Caudate nucleus (tissue), 63 donors: ENCODE measurements at places on chromosomes 3 and 15.

- no peak for DNase-seq
Observed at GRCh38 chr3:113252553-113252952, 41.2 kb downstream of the BOC start.

- DNase-seq = no peak
Observed at GRCh38 chr3:142931222-142931621, 32.3 kb downstream of the PAQR9 start.

DNA sequence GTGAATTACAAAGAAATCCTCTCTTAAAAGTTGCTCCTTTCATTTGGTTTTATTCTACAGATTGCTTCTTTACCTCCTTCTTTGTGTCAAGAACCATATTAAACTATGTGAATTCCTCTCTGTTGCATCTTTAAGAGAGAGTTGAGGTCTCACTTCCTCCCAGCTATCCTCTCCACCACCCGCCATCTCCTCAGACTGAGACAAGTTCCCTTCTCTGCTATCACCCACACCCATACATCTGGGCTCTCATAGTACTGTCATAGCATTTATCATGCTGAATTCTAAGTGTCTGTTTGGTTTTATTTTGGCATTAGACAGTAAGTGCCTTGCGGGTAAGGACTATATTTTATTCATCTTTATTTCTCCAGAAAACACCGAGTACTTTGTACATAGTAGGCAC is 54.2 kb downstream of the B3GALNT1 start:
- no peak for DNase-seq

DNA sequence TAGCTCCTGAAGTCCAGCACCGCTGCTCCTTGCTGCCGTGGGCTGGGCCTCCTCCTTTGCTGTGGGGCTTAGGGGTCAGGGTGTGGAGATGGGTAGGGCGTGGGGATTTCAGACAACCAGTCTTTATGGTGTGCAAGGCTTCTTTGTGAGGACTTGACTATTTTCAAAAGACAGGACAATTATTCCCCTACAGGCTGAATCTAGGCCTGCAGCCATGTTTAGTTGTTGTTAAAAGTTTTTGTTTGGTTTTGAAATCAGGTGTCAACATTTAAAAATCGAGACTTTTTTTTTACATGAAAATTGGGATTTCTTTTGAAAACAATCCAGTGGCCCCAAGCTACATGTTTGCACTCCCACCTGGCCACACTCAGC is 10.6 kb downstream of the RPL32 start:
- no peak for DNase-seq

- DNase-seq = no peak
Observed at GRCh38 chr3:170876537-170876936, 6.5 kb upstream of the RPL22L1 start.

GRCh38 chr3:130916507-130917167 is 22.8 kb downstream of the ATP2C1 start:
- DNase-seq = no peak

DNA sequence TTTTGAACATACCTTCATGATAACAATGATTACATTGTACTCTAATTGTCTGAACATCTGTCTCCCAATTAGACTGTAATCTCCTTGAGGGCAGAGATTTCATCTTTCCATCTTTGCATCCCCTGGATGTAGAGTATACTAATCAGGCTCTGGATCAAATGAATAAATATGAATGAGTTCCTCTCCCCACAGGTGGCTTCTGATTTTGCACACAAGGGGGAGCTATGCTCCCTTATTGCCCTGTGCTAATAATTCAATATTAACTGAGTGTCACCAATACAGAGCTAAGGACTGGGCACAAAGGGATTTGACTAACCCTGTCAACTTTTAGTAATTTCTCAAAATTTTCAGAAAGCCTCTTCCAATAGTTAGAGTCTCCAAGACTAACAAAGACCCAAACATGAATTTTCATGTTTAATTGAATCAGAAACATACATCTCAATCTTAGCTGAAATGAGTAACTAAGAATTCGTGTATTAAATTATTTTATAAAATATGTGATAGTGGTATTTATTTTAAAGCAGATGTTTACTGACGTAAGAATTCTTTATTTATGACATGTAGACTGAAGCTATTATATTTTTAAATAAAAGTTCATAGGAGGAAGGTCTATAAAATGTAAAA is 3.0 kb downstream of the DUOXA1 start:
- no peak for DNase-seq

- DNase-seq = no peak
Observed at GRCh38 chr3:122094125-122094524, 39.0 kb downstream of the CD86 start.

- no peak for DNase-seq
Observed at GRCh38 chr3:179750720-179751328, 98.0 kb downstream of the USP13 start.

- DNase-seq = no peak
Observed at GRCh38 chr3:100869787-100870186, 123.4 kb downstream of the ABI3BP start.

- DNase-seq = no peak
Observed at GRCh38 chr3:78066287-78066686, 1026.4 kb downstream of the ROBO2 start.

- no peak for DNase-seq
Observed at GRCh38 chr3:52769786-52770455, 819 bp downstream of the NEK4 start.

GRCh38 chr15:38438031-38438986 is 15.6 kb upstream of the FAM98B start:
- no peak for DNase-seq

- no peak for DNase-seq
Observed at GRCh38 chr3:188834349-188834748, 337.4 kb upstream of the TPRG1 start.

DNA sequence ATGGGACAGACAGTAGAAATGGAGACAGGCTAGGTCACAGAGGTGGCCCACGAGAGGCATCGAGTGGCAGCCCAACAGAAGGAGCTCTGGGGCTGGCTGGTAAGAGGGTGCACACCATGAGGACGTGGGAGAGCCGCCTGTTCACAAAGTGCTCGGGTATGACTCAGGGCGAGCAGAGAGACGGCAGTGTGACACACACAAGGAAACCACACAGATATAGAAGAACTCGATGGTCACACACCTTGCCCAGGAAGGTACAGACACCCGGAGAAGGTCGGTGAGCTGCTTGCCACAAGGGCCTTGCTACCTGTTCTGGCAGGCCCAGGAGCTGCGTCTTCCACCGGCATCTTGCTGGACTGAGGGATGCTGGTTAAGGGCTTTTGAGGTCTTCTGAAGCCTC is 50.2 kb downstream of the CA12 start:
- no peak for DNase-seq

GRCh38 chr3:166445865-166446264 is 608.6 kb upstream of the BCHE start:
- no peak for DNase-seq

DNA sequence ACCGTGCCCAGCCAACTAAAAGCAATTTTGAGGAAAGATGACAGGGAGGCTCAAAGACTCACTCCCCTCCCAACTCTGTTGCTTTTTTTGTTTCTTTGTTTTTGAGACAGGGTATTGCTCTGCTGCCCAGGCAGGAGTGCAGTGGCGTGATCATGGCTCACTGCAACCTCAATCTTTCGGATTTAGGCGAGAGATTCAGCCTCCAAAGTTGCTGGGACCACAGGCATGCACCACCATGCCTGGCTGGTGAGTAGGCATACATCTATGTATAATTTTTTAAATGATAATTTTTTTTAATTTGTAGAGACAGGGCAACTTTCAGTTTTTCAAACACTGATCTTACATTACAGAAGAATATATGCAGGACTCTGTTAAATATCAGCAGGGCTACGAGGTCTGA is 15.8 kb upstream of the THUMPD3 start:
- DNase-seq = no peak

GRCh38 chr3:170553788-170554757 is 31.8 kb downstream of the SLC7A14 start:
- no peak for DNase-seq

- peak; percentile 65 for DNase-seq
Observed at GRCh38 chr15:77543159-77543882, 89.4 kb downstream of the LINGO1 start.

GRCh38 chr3:182735672-182736071 is 57.6 kb upstream of the ATP11B start:
- no peak for DNase-seq

DNA sequence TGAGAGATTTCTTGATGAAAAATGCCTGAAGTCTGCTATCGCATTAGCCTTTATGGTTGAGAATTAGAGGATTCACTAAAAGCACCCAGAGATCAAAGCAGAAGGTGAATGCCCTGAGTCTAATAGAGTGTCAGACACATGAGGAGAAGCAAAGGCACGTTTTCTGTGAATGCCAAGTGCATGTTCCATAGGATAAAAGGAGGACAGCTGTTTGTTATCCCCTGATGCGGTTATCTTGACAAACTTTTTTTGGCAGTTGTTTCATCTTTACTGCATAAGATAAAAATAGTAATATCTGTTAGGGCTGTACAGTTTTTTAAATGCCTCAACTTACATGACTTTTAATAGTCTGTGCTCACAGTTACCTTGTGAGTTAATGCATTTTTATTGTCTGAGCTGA is 65.3 kb upstream of the CD96 start:
- no peak for DNase-seq

GRCh38 chr15:80939216-80939615 is 50.4 kb downstream of the MESD start:
- no peak for DNase-seq

DNA sequence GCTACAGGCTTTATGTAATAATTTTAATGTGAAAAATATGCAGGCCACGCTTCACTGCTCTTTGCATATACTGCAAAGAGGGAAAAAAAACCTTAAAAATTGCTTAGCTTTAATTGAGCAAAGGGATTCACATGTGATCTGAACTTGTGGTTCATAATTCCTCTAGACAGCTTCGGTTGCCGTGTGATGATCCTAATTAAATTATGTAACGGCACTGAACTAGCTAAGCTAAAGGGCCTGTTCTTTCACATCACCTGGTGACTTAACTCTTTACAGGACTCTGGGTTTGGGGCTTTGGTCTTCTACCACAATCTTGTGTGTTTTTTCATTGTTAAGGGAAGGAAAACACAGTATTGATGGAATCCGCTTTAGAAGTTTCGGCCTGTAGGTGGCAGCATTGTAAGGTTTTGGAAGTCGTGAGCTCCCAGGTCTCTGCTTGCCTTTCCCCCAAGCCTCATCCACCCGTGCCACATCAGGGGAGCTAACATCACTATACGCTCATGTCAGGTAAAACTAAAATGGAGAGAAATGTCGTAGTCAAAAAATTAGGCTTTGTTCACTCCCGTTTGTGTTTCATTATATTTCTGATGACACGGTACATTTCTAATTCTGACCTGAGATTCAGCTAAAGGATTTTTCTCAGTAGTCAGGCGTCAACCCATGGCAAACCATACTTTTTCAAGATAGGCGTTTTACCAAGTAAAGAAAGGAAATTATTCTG is 205.6 kb upstream of the DPH6 start:
- peak; percentile 76 for DNase-seq

DNA sequence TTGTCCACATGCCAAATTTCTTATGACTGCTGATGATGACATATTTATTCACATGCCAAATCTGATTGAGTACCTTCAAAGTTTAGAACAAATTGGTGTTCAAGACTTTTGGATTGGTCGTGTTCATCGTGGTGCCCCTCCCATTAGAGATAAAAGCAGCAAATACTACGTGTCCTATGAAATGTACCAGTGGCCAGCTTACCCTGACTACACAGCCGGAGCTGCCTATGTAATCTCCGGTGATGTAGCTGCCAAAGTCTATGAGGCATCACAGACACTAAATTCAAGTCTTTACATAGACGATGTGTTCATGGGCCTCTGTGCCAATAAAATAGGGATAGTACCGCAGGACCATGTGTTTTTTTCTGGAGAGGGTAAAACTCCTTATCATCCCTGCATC is 17.3 kb downstream of the B3GNT5 start:
- DNase-seq = no peak

DNA sequence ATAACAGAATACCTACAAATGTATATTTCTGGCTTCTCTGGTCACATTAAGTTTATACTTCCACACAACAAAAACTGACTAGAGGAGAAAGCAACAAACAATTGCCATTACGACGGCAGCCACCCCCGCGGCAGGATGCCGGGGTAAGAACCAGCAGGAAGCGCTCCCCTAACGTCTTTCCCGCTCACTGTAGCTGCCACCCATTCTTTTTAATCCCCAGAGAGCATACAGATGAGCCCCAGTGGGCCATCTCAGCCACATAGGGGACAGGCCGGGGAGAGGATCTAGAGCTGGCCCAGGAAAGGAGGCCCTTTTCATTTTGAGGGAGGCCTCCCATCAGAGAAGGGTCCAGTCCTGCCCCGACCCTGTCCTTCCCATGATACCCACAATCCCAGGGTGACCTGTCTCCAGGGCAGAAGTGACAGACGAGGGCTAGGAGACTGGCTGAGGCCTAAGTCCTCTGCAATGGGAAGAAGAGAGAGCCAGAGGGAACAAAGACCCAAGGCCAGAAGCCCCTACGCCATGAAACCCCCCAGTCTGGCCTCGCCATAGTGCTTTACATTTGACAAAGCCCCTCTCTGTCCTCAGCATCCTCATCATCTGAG is 3.6 kb upstream of the CALML4 start:
- DNase-seq = no peak

- DNase-seq = no peak
Observed at GRCh38 chr3:112875561-112875960, 28.9 kb upstream of the CD200R1L start.

DNA sequence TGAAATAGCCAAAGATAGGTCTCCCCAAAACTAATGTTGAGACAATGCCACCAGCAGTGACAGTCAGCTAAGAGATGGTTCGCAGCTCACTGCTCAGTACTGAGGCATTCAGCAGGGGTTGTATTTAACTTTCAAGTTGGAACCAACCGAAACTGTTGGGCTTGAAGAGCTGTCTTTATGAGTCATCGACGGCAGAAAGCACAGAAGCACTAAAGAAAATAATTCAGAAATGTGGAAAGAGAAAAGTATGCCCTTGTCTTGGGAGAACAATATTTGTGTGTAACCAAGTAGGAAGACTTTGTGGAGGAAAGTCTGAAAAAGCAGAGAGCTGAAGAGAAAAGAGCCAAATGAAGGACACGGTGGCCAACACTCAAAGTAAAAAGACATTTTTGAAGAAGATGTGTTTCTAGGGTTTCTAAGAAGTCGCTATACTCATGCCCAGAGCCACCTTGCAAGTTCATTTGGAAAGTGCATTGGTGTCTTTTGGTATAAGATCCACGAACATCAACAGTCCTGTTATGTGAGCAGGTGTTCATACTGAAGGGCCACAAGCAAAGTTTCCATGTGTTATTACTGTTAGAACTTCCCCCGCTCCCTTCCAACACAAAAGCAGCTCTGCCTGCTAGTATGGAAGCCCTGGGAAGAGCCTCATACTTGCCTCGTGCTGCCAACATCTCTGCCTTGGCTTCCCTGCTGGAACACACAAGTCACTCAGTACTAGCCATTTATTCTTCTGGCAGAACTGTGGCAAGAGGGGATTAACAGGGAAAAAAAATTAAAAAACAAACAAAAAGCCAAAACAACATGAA is 4.1 kb upstream of the RARB start:
- no peak for DNase-seq

- DNase-seq = no peak
Observed at GRCh38 chr15:70504299-70504951, 258.9 kb downstream of the UACA start.

DNA sequence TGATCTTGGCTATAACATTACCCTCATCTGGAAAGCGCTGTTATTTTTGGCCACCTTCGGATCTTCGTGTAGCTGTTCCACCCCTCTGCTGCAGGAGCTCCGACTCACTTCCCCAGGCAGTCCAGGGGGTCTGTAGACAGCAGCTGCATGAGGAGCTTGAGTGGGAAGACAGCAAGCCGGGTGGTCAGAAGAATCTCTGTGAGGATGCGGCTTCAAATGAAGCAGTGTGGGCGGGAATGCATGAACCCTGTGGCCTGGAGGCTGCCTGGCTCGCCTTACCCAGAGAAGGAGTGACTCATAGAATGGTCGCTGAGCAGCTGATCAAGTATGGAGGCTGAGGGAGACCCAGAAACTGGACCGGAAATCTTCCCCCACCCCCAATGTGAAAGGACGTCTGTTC is 45.2 kb upstream of the NR2F2 start:
- no peak for DNase-seq
